ENCODE measurements at places on chromosomes 5 and 9.

GRCh38 chr5:122067390-122067789, 10.7 kb downstream of the LOX start:
- DNase-seq, result no peak

GRCh38 chr5:122421374-122422079, 109.5 kb downstream of the SNCAIP start:
- DNase-seq, result no peak

- peak; percentile 90 for DNase-seq
These were observed 173.7 kb downstream of the ERCC6L2 start for GRCh38 chr9:96048956-96049831.

- peak; percentile 67 for DNase-seq
These were observed 2.4 kb upstream of the VAV2 start for GRCh38 chr9:133994353-133995011.

- no peak for DNase-seq
These were observed 67.8 kb downstream of the ACTBL2 start for GRCh38 chr5:57414857-57415256.

- DNase-seq, result no peak
These were observed 4.9 kb downstream of the GTF3C5 start for GRCh38 chr9:133035669-133036068.

DNA sequence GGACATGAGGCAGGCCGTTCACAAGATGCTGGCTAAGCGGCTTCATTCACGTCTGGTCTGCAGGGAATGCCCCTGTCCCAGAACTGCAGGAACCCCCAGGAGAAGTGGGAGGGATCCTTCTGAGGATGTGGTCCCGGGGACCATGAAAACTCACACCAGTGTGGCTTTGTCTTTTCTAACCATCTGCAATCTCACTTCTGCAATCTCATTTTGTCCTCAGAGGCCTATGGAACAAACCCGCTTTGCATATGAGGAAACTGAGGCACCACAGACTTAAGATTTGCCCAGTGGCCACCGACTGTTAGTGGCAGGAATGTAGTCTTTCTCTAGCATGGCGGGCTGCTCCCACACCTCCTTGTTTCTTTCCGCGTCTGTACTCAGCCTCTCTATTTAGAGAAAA, 6.9 kb downstream of the CXCL14 start:
- no peak for DNase-seq

DNA sequence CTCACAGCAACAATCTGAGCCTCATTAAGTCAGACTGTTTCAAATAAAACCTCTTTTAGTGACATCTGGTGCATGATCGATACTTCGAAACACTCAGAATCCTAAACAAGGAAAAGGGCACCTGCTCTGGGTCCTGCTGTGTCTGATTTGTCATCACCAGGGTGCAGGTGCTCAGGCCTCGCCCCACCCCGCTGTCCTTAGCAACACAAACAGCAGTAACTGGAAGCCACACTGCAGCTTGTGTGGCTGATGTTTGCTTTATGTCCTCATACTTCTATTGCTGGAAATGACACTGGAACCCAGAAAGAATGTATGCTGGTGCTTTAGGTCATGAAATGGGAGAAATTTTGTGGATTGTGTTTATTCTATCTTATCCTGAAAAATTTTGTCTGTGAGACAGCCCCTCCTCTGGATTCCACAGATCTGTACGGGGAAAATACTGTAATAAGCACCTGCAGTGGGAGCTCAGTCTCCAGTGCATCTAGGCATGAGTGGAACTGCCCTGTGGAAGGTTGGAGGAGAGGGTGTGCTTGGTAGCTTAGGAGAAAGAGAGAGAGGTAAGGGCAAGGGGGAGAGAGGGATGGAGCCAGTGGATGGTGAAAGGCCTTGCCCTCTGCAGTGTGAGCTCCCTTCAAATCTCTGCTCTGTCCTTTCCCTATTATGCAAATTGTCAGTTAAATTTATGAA, 284.2 kb downstream of the SMARCA2 start:
- DNase-seq, result no peak

DNA sequence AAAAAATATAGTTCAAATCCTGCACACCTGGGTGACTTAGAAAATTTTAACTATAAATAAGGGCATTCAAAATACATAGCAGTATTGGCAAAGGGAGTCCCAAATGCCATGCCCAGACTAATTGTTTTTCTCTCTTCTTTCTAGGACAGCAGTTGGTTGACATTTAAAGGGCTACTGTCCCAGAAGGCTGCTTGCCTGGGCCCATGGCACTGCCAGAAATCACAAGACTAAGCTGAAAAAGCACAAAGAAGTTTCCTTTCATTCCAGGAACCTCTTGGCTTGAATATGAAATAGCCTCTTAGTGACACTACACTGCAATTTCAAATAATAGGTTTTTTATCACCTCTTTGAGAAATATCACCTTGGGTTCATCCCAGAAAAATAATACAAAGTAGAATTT, 388.9 kb upstream of the TRPC7 start:
- DNase-seq, result no peak

DNA sequence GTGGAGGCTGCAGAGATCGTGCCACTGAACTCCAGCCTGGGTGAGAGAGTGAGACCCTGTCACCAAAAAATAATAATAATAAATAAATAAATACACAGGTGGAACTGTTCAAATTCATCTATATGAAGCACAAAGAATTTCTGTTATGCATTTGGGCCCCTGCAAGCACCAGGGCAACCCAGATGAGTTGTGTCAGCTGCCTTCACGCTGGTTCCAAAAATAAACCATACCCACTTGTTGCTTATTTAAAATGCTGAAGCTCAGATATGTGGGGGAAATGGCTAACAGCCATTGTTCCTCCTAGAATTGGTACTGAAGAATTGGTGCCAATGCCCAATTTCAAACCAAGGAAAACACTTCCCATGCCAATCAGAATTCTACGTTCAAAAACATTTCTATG, 10.5 kb upstream of the C5orf15 start:
- DNase-seq, result no peak

DNA sequence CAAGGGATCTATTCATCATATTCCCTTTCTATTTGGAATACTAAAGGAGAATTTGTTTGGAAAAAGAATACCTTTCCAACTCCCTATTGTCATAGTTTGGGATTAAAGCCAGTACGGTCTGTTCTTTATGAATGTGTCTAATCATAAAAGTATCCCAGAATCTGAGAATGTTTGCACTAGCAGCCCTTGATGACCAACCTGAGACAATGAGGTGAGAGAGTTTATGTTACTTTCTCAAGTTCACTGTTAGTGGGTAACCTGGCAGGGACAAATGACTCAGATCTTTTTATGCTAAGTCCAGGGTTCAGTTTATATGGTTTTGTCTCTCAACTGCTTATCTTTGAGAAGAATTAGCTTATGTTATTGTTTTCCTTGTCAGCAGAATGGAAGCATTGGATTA, 25.3 kb upstream of the TLR4 start:
- no peak for DNase-seq

DNA sequence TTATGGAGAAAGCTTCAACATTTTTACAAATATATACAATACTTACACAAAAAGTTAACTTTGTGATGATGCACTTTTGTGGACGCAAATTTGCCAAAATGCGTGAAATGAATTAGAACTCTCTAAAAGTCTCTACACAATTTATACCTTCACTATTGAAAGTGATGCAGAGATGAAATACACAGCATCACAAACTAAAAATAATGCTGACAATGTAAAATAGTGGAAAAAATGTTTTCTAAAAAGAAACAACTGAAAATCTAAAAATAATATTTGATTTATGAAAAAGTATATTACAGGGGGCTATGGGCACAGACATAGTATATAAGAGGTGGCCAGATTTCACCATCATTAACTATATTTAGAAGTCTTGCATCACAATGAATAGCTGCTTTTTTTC, 188.8 kb downstream of the ADCY2 start:
- no peak for DNase-seq

- no peak for DNase-seq
These were observed 98.0 kb downstream of the TRIO start for GRCh38 chr5:14241141-14241540.

GRCh38 chr9:123157221-123157620, 111.2 kb downstream of the STRBP start:
- DNase-seq, result no peak

DNA sequence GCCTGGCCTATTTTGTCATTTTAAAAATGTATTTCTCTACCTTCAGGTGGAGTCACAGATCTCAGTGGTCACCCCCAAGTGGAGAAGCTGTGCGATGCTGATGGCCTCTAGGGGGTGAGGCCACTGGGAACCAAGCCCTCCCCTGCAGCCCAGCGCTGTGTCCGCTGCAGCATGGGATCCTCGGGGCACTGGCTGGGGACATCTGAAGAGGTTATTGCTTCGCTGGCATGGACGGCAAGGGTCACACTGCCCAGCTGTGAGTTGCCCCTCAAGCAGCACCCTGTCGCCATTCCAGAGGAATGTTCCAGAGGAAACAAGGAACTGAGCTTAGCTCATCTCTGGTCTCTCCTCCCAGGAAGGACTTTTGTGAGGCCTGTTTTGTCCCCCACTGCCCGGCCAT, 119.6 kb upstream of the S1PR3 start:
- no peak for DNase-seq

DNA sequence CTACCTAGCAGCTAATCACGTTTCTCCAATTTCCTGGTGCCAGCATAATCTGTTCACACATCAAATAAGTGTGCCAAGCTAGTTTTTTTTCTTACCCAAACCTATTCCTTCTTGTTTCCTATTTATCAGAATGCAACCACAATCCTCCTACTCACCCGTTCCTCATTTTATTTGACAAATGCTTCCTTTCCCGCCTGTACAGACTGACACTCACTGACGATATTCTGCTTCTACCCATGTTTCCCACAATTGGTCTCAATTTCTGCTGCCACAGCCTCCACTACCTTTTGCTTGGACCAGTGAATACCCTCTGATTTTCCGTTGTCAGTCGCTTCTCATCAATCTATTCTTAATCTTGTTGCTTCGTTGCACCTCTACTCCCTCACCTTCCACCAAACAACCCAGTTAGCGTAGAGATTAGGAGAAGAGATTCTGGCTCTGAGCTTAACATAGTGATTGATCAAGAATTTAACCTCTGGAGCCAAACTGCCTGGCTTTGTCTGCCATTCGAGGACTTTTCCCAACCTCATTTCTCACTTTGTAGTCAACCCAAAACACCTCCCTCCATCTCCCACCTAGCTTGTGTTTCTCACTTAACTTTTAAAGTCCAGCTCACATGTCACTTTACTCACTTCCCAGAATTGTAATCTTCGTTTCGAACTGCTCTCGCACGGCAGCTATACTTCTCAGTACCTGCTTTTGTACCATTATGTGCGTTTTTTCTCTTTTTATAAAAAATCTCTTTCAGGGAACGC, 729 bp upstream of the TMEM38B start:
- no peak for DNase-seq

GRCh38 chr9:109739760-109740159, 40.2 kb upstream of the PALM2AKAP2 start:
- no peak for DNase-seq

All from anterior cingulate cortex (tissue), 58 donors.